NCI-H1105 treated with DMSO at 0.1 percent for 48 hours (cell line): ENCODE measurements at places on chromosomes 2 and 18.
A peak's percentile ranks its signal among the peaks of the same experiment; 100 is the strongest.

GRCh38 chr18:61893309-61893970, 633 bp upstream of the RNF152 start:
- peak; percentile 25 for DNase-seq

- DNase-seq = no peak
These were observed 69.5 kb downstream of the GPD2 start for GRCh38 chr2:156505696-156506095.

DNA sequence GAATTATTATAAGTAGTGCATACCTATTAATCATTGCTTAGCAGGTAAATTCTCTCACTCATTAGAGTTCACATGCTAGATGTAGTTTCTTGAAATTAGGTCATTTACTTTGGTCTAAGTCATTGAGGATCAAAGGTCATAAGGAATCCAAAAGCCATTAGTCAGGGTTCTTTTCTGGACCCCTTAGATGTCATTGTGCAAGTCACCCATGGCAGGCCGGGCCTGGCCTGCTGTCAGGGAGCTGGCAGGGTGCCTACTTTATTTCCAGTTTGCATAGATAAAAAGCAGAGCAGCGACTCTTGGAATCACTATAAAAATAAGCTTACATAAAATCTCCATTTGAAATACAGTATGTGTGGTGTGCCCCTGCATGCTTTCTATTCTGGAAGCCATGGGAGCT, 91.3 kb downstream of the MEIS1 start:
- no peak for DNase-seq

DNA sequence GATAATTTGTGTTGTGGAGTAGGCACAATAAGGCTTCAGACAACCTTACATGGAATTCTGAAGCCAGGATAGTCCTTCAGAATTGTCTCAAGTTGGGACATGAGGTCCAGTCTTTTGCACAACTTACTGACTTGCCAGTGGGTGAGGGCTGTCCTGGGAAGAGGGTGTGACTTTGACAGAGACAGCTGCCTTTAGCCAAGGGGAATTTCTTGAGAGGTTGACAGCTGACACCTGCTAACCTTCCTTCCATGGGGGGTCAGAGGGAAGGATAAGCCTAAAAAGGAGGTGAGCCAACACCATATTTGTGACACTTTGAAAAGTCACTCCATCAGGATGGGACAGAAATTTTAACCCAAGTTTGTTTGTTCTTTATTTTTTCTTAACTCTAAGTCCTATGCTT, 907.8 kb upstream of the CRIM1 start:
- no peak for DNase-seq

DNA sequence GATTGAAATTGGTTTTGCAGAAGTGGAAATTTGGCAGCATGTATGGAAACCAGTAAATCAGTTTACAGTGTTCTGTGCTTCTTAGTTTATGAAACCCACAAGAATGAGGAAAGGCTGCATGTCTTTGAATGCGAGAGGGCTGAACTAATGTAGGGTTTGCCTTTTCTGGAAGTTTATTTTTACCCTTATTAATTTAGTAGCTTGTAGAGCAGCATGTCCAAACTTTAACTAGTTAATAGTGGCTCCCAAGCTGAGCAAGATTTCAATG, 50.4 kb downstream of the LDLRAD4 start:
- DNase-seq = no peak

GRCh38 chr2:118431165-118431517, 342.9 kb downstream of the INSIG2 start:
- no peak for DNase-seq

DNA sequence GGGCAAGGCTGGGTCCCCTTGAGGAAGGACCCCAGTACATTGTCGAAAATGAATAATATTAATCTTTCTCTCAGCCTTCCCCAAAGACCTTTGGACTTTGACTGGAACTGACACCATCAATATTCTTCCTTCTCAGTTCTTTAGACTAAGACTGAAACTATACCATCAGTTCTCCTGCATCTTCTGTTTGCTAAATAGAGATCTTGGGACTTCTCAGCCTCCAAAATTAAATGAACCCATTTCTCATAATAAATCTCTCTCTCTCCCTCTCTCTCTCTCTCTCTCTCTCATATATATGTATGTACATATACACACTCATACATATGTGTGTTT, 39.7 kb upstream of the VRK2 start:
- DNase-seq = no peak

- DNase-seq = no peak
These were observed 6.7 kb downstream of the TNFRSF11A start for GRCh38 chr18:62331581-62332356.

- no peak for DNase-seq
These were observed 227.5 kb downstream of the GULP1 start for GRCh38 chr2:188519136-188519535.

- no peak for DNase-seq
These were observed 27.6 kb downstream of the MRPL33 start for GRCh38 chr2:27798948-27799645.

- peak; percentile 81 for DNase-seq
These were observed 1.6 kb upstream of the KCNJ3 start for GRCh38 chr2:154696810-154697417.

- no peak for DNase-seq
These were observed 13.1 kb downstream of the RBBP8 start for GRCh38 chr18:22946217-22946616.

- DNase-seq = no peak
These were observed 78.8 kb upstream of the FZD5 start for GRCh38 chr2:207848545-207848928.

DNA sequence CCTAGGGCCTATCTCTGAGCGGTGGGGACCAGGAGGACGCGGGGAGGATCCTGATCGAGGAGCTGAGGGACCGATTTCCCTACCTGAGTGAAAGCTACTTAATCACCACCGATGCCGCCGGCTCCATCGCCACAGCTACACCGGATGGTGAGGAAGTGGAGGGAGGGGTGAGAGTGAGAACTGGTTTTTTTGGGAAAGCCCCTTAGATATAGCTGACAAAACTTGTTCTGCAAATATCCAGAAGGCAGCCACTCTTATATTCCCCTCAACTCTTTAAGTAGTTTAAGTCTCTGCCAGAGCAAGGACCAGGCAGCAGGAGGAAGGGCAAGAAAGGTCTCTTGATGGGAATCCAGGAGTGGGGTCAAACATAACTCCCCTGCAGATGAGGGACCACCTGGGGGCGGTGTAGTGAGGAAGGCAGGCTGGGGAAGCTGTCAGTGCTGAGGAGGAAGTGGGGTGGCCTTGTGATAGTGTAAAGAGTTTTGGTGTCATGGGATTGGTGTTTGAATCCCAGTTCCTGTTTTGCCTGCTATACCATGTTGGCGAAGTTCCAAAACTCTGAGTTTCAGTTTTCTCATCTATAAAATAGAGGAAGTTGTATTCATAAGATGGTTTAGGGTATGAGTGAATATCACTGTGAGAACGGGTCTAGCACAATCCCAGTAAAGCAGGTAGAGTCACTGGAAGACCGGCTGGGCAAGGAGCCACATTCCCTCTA, 3.4 kb downstream of the NAGK start:
- DNase-seq = no peak
